ENCODE measurements at places on chromosomes 3 and 15.

- no peak for DNase-seq
Observed at GRCh38 chr3:194548346-194549321, 61.8 kb upstream of the ATP13A3 start.

GRCh38 chr15:92970656-92971055, 70.5 kb downstream of the CHD2 start:
- peak; percentile 9 for DNase-seq

GRCh38 chr15:88568589-88568988, 22.1 kb upstream of the DET1 start:
- DNase-seq = peak; percentile 16

GRCh38 chr3:3783210-3783609, 16.0 kb upstream of the LRRN1 start:
- DNase-seq = no peak

DNA sequence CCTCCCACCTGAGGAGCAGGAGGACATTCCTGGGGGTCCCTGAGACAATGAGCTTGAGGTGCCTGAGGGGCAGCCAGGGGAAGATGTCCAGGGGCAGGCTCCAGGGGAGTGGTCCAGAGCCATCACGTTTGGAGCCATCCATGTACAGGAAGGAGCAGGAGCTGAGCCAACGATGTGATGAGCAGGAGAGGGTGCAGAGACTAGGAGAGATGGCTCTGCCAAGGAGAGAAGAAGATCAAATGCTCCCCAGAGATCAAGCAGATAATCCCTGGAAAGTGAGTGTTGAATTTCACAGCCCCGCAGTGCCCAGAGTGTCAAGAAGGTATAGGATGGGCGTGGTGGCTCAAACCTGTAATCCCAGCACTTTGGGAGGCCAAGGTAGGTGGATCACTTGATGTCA, 97.8 kb upstream of the HERC1 start:
- no peak for DNase-seq

GRCh38 chr3:132654190-132654589, 5.4 kb downstream of the ACAD11 start:
- no peak for DNase-seq

DNA sequence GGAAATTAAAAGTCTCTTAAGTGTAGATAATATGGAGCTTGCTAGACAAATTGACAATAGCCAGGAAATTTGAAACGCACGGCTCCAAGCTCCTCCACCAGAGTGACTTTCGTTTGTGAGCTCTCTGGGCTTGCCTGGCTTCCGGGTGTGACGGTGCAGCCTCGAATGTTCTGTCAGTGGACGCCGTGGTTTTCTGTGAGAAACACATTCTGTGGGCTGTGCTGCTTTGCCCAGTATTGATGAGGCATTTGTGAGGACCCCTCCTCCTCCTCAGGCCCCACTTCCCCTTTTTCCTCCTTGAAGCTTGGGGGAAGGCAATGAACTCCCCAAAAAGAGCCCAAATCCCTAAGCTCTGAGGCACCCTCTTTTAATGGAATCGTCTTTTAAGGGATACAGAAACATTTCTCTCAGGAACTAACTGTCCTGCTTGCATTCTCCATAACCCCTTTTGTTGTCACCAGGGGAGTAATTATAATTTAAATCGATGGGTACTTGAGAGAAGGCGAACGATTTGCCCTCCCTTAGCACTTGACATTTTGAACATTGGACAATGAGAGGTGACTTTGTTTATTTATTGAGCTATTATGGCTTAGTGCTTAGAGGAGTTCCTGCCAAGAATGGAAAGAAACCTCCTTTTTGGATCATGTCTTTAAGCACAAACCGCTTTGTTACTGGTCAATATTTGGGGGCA, 40.8 kb downstream of the POLR2M start:
- DNase-seq = no peak

DNA sequence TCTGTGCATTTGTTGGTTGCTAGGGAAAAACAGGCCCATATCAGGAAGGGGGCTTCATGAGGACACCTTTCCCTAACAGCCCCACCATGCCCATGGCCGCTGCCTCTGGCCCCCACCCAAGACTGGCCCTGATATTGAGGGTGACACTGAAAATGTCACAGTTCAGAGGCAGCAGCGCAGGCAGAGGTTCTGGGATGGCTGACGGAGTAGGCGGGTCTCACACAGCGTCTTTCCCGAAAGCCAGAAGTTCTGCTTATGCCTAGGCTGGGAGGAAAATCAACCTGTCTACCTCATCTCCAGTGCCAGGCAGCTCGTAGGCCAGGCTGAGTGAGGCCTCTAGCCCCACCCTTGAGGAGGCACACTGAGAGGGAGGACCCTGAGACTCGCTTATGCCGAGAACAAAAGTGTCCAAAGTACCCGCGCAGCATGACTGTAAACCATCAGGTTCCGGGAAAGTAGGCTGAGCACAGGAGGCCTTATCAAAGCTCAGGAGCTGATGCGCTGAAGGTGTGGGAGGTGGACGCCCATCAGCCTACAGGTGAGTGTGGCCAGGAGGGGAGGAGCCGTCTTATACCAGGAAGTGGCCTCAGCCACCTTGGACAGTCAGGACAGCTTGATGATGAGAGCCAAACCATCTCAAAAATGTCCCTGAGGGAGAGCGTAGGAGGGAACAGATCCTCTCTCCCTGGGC, 27.5 kb downstream of the GRAMD2A start:
- no peak for DNase-seq

DNA sequence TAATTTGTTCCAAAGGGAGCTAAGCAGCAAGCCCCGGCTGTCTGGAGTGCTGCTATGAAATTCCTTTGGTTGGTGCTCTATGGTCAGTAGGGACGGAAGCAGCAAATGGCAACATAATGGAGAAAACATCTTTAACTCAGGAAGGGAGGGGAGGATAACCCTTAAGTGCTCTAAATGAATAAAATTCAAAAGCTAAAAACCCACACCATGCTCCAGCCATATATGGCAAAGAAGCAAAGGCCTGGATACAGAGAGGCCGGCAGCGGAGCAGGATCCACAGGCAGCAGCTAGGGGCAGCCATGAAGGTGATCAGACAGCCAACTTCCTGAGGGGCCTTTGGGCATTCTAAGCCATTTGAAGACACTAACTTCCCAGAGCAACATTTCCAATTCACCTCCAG, 38.9 kb downstream of the IL17RD start:
- DNase-seq = no peak

GRCh38 chr3:113245761-113246161, 34.4 kb downstream of the BOC start:
- DNase-seq = no peak

DNA sequence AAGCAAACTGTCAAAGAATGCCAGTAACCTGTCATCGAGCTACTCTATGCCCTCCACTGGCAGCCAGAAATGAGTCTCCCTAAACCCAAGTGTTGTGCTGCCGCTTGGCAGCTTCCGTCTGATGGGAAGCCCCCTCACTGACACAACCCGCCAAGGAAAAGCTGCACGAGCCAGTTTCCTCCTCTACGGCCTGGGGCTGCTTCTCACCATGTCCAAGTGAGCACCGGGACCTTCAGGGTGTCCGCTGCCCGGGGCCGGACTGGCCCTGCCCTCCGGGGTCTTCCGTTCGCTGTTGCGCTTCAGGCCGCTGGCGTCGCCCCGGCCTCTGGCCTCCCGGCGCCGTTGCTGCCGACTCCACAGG, 490 bp downstream of the TOMM70 start:
- DNase-seq = no peak

DNA sequence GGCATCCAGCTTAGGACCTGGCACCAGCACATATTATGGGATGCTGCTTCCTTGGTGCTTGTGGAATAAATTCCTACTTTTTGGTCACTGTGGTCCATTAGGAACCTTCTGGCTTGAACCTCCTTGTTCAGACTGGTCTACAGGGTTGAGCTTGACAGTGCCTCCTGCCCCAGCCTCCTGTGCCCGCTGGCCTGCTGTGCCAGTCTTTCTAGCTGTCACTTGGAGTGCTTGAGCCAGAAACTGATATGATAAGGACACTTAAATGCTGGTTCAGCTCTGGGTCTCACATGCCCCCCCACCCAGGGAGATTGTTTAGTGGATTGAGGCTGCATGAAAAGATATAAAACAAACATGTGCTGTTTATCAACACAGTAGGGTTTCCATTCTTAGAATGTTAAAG, 147.8 kb downstream of the SLCO3A1 start:
- no peak for DNase-seq

DNA sequence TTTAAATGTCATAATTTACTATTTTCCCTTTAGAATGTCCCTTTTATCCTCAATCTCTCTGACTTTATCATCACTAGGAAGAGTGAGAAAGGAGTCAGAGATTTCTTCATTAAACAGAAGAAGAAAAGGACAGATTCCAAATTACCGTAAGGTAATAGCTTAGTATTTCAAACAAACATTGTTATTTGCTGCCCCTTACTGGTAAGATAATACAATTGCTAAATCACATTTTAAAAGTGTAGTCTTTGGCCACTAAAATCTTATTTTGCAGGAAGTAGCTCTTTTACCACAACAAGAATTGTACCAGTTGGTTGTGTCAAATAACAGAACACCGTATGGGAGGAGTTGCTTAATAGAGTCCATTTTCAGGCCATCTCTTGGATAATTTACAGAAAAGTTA, 53.7 kb downstream of the CGGBP1 start:
- DNase-seq = peak; percentile 32

DNA sequence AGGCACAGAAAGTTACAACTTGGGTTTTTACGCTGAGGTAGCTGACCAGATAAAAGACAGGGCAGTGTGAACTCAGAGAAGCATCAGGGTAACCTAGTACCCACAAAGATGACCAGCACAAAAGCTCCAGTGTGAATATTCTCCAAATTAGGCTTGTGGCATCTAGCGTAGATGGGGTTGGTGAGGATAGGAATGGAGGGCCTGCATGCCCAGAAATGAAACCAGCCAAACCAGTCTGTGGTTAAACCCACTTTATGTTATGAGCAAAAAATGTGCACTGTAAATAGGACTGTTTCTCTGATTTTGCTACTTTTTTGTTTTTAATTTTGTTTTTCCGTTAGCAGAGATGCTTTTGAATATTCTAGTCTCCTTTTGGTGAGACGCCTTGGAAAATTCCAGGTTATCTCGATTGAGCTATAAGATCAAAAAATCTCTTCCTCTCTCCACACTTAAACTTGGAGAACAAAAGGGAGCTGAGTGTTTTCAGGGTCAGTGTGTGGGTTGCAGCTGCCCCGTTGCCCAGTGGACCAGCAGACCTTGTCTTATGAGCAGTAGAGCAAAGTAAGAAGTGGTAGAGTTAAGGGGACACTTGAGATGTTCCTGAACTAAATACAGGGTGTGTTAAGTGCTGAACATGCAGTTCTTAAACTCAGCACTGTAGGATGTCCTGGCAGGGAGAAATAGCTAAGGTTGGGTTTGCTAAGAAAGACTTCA, 132.9 kb downstream of the C3orf38 start:
- DNase-seq = no peak

DNA sequence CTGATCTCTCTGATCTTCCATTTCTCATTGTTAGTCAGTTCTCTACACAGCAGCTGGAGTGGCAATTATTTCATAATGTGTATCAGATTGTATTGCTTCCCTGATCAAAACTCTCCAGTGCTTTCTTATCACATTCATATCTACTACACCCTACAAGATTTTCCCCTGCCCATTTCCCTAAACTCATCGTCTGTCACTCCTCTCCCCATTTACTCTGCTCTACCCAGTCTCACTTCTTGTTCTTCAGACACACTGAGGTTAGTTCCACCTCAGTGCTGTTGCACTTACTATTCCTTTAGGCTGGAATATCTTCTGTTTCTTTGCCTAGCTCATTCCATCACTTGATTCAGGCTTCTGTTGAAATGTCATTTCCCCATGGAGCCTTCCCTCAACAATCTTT, 197.1 kb downstream of the SATB1 start:
- DNase-seq = no peak

DNA sequence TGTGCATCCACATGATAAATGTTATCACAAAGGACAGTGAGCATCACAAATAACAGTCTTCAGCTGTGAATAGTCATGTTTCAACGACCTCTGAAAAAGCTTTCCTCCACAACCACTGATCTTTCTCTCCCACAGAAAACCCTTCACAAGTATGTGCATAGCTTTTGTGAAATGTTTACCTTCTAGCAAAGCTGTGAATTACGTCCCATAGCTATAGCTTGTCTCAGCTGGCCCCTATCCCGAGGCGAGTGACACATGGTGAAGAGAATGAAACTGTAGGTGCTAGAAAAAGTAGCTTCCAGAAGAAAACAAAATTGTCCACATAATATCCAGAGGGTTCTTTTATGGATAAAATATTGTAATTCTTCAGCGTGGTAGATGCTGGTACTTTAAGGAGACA, 182.0 kb downstream of the FGF12 start:
- no peak for DNase-seq

- no peak for DNase-seq
Observed at GRCh38 chr3:152706991-152707713, 127.8 kb upstream of the P2RY1 start.

GRCh38 chr15:77519540-77519939, 98.9 kb downstream of the HMG20A start:
- DNase-seq = no peak

- DNase-seq = no peak
Observed at GRCh38 chr3:156207802-156208685, 87.7 kb downstream of the KCNAB1 start.

- DNase-seq = no peak
Observed at GRCh38 chr3:62586356-62586755, 213.0 kb upstream of the FEZF2 start.

GRCh38 chr3:132758740-132759139, 36.5 kb upstream of the NPHP3 start:
- DNase-seq = no peak

DNA sequence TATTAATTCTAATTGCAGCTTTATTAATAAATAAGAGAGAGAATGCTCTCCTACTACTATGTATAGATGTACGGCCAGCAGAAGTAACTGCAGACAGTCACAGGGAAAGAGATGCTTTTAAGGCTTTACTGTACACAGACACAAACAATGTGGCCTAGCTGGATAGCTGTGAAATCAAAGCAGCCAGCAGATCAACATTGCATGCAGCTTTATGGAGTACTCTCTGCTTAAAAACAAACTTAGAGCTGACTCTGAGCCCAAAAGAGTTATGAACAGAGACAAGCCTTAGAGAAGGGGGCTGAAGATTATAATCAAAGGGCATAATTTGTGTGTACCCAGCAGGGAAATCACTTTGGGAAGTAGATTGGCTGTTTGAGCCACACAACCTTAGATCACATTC, 47.2 kb downstream of the CADM2 start:
- DNase-seq = no peak

DNA sequence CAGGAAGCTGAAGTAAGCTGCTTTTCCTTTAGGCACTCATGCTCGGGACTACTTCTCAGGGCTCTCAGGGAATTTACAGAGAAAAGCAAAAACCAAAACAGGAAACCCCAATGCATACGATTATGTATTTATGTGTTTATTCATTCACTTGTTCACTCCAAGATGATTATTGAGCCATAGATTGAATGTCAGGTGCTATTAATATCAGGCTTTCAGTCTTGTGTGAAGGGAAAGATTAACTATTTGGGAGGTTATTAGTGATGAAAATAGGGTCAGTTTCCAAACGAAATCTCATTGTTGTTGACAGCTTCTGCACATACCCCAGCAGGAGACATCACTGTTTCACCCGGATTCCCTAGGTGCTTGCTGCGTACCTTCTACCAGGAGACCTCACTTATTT, 135.8 kb downstream of the NEK11 start:
- DNase-seq = no peak

GRCh38 chr3:185739264-185739701, 85.6 kb downstream of the IGF2BP2 start:
- DNase-seq = no peak

- DNase-seq = no peak
Observed at GRCh38 chr3:49397470-49397869, 14.3 kb downstream of the RHOA start.
